Upper lobe of left lung (tissue), 6 donors: ENCODE measurements at places on chromosomes 6 and 20.

GRCh38 chr20:42350521-42350920 lies 732.3 kb upstream of the CHD6 start:
- no peak for DNase-seq

DNA sequence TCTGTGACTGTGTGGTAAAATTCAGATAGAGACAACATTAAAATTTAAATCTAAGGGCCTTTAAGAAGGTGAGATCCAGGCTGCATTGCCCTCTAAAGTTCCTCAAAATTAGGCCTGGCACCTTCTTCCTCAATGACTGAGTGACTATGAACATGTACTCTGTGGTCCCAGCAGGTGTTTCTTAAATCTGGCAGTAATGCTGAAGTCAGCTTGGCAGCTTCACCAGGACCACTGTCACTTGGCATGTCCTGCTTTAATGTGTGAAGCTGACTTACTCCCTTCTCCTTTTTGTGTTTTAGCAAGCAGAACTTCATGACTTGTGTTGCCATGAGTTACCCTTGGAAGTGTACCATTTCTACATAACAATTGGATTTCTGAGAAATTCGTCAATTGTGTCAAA lies 141.7 kb downstream of the NKAIN2 start:
- no peak for DNase-seq

- peak; percentile 90 for DNase-seq
These were observed at the start of gene HMGCLL1 for GRCh38 chr6:55578537-55579363. Gene HMGCLL1 (minus strand): TSS chr6:55579192. CDS start chr6:55579055, 137 bp downstream.

- no peak for DNase-seq
These were observed 683 bp upstream of the ARHGAP18 start for GRCh38 chr6:129710450-129711270.

DNA sequence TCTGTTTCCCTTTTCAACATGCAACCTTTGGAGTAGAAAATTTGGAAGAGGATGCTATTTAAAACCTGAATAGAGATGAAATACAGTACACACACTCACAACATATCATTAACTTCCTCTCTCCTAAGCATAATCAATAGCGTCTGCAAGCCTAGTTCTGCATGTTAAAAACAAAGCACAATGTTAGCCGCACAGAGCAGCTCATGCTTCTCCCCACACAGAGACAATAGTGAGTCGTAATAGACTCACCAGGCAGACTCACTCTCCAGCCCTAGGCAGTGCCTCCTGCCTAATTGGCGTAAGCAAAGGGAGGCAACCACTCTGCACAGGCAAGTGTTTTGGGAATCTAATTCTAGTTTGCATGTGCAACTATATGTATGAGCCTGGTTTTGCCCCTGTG lies 45.8 kb upstream of the ARID1B start:
- no peak for DNase-seq

DNA sequence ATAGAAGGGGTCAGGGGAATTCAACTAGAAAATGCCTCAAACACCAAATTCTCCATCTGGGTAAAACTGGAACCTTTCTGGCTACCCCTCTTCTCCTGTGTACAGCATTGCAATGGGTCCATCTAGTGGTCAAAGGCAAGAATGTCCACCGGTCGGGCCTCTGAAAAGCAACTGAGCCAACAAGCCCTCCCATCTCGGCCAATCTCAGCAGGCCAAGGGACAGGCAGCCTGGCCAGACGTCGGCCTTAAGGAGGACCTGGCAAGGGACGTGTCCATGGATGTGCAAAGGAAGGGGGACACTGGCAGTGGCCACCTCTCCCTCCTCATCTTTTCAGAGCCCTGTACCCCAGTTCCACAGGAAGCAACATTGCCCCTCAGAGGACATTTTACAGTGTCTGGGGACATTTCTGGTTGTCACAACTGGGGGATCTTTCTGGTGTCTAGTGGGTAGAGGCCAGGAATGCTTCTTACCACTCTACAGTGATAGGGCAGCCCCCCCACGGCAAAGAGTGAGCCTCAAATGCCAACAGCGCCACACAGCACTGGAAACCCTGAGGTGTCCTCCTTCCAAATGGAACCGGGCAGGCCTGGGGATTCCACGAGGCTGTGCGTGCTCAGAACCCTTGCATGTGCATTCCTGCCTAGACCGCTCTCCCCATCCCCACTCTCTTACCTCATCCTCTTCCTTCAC lies 99.8 kb upstream of the FOXA2 start:
- no peak for DNase-seq

DNA sequence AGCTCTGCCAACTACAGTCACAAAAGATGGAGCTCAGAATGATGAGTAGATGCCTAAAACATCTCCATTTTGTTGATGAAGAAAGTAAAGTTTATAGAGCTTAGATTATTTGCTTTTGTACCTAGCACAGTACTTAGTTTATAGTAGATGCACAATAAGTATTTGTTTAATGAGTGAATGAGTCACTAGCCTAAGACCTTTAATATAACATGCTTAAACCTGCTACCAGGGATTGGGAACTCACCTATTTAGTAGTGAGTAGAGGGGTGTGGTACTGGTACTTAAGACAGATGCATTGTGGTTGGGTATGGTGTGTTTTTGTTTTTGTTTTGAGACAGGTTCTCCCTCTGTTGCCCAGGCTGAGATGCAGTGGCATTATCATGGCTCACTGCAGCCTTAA lies 35.8 kb downstream of the TRIM38 start:
- DNase-seq: no peak

GRCh38 chr20:52529826-52530225 lies 338.2 kb upstream of the ZFP64 start:
- no peak for DNase-seq

DNA sequence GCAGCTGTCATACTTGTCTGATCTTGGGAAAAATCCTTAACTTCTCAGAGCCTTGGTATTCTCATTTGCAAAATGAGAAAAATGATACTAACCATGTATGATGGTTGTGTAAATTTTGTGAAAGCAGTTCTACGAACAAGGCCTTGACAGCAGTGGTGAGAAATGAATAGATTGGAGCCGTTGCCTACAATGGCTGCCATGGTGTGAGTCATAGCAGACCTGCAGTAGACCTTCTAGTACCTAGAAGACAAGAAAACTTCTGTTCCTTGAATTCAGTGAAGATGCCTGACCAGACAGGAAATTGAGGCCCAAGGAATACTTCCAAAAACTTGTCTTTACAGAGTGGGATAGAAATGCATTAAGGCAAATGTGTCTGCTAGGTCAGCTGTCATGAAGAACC lies 338.9 kb downstream of the QKI start:
- DNase-seq: no peak

DNA sequence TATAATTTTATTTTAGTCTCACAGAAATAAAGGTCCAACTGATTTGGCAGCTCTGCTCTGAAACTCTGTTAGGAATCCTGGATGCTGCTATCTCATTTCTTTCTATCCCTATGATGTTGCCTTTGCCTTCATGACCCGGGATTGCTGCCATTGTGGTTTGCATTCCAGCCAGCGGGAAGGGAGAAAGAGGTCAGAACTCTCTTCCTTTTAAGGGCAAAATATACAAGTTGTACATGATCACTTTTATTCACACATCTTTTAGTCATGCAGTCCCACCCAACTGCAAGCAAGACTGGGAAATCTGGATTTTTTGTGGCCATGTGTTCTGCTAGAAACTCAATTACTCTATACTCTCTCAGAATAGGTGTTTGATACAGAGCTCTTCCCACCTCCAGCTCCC lies 263.1 kb upstream of the ZFP64 start:
- DNase-seq: no peak

DNA sequence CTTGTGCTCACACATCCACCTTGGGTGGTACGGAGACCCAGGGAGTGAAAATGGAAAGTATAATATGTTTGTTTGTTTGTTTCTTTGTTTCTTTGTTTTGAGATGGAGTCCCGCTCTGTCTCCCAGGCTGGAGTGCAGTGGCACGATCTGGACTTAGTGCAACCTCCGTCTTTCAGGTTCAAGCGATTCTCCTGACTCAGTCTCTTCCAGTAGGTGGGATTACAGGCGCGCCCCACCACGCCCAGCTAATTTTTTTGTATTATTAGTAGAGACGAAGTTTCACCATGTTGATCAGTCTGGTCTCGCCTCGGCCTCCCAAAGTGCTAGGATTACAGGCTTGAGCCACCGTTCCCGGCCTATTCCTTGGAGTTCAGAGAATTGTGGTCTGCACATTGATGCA lies 115.4 kb downstream of the TRIM27 start:
- DNase-seq: no peak

GRCh38 chr6:163243692-163244589 lies 170.6 kb upstream of the QKI start:
- DNase-seq: no peak

DNA sequence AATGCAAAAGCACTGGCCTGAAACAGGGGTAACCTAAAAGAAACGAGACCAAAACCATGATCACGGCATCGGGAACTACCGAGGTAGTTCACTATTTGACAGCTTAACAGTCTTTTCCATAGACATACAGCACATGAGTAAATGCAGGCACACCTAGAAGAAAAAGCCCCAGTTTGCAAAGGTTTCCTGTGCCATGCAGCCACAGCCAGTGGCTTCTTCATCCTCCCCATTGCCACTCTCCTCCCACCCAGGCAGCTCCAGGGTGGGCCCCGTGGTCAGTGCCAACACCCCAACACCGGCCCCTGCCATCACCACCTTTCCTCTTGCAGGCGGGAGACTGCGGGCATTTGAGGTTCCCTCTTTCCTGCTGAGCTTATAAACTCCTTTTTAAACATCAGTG lies 115.4 kb downstream of the SLC23A2 start:
- DNase-seq: no peak

DNA sequence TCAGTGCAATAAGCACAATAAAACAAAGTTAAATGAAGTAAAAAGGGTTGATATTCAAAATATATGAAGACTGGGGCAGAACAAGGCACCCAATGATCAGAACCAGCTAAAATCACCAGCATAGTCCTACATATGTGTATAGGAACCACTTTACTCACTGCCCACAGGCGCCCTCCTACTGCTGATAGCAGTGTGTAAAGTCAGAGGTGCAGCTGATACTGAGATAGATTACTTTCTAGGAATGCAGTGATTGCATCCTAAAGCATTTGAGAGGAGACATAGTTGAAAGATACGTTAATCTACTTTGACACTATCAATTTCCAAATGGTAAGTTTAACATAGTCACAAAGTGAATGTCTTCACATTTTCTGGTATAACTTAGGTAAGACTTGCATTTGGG lies 161.1 kb upstream of the MCHR2 start:
- DNase-seq: no peak

- DNase-seq: no peak
These were observed 43.2 kb upstream of the BMP5 start for GRCh38 chr6:55918639-55919038.

DNA sequence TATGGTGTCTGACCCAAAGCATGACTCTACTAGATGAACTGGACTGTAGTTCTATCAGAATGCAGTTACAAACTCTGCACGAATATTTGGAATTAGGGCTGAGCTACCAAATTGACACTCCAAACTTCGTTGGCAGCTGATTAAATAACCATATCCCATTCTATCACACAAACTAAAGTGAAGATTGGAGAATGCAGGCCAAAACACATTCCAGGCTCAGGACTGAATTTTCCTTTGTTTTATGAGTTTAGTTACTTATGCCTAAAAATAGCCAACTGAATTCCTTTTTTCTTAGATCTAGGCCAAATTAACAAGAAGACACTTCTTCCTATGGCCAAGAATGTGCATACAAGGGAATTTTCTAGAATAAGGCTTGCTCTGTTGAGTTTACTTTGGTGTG lies 9.7 kb upstream of the KIAA0408 start:
- DNase-seq: no peak

GRCh38 chr20:41573955-41574354 lies 44.2 kb downstream of the CHD6 start:
- no peak for DNase-seq

DNA sequence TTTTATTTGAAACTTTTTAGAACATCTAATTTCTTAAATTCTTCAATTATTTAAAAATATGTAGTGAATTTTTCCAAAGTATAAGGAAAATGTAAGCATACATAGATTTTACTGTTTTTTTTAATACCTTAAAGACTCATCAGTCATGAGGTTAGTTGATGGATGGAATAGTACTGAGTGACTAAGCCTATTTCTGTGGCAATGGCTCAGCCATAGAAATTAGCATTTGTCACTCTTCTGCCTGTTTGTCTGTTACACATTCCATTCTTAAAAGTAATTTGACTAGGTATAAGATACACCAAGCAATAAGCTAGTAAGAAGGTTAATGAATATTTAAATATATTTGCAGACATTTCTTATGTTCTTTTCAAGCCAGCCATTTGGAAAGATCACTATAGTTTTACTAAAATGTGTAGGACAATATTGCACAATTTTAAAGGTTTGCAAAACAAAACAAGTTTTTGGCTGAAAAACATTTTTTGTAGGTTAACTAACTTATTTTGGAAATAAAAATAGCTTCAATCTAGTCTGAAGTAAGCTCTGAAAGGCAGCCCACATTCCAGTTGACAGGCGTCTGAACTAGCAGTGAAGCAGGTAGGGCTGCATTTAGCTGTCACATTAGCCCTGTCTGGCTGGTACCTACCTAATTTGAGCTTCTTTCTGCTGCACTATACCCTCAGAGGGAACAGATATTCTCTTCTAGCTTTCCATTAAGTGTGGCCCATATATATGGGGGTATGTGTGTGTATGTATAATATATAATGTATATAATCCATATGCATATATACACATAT lies 385.7 kb downstream of the GRIK2 start:
- DNase-seq: no peak

DNA sequence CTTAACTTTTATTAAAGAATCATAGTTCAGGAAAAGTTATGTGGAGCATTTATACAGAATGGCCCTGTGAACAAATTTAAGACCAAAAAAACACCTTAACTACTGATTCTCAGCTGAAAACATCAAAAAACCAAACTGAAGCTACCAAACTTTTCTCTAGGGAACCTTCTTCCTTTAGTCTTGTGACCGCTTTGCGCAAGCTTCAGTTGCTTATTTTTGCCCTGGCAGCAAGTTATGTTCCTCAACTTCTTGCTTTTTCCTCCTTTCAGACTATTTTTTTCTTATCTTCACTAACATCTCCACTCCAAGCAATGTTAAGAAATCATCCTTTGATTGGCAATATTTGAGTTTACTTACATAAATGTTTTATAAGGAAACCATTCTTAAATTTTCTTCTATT lies 100.1 kb downstream of the MYB start:
- peak; percentile 61 for DNase-seq

DNA sequence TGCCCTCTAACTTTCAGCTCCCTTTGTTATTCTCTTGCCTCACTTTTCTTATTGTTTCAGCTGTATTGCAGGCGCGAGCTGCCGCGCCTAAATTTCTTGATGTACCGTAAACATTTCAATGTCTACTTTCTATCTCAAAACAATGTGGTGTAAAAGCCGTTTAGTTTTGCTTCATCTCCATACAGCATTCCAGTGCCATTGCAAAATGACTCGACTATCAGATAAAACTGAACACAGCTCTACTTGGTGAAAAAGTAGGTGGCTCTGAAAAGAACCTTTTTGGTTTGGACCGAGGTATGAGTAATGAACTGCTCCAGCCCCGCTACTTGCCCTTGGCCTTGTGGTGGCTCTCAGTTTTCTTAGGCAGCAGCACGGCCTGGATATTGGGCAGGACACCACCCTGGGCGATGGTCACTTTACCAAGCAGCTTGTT lies 74.6 kb downstream of the OR2B2 start:
- DNase-seq: no peak

- DNase-seq: no peak
These were observed 14.2 kb upstream of the PPP1R16B start for GRCh38 chr20:38791291-38791690.

- no peak for DNase-seq
These were observed 67.5 kb downstream of the NDUFAF5 start for GRCh38 chr20:13852306-13852705.
